Gastrocnemius medialis (tissue), 4 donors: ENCODE measurements at places on chromosomes 5 and 9. TPM values are rescaled to one million over a fixed set of nuclear protein-coding genes. Genes with fewer than 3 reads are reported as not detected.

Gene ARID3C
- total RNA-seq = not detected

Gene TAF11L5
- total RNA-seq = not detected

Gene SCGB3A2
- total RNA-seq = not detected

Gene PRELID1
- total RNA-seq = 35.9 TPM

GRCh38 chr9:134146774-134147493 is 11.1 kb downstream of the WDR5 start:
- no peak for DNase-seq

- no peak for DNase-seq
Observed at GRCh38 chr5:74063346-74063745, 437.4 kb downstream of the ARHGEF28 start.

- DNase-seq = no peak
Observed at GRCh38 chr9:87973730-87974292, 522 bp downstream of the CDK20 start.

DNA sequence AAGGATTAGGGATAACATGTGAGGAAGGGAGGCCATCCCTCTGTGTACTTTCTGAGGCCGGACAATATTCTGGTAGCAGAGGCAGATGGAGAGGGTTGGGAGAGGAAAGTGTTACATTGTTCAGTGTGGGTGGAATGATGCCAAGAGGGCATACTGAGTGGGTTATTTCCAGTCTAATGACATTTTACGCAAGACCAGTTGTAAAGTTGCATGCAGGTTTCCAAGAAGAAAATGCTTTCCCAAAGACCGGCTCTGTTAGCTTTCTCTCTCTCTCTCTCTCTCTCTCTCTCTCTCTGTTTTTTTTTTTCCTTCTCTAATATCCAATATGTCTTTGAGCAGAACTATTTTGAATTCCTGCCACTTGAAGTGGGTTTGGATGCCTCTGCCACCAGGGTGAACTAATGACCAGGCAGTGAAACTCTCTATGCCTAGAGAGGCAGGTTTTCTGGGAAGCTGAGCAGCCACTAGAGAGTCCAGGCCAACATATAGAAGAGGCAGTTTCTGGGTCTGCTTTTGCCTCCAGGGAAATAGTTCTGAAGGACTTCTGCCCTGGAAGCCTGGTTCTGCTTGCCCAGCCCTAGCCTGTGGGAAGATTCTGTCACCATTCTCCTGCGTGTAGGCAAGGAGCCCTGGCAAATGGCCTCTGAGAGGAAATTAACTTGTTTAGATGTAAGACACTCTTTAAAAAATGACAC is 24.4 kb upstream of the ZNF366 start:
- DNase-seq = no peak

GRCh38 chr5:12320331-12320730 is 416.1 kb upstream of the CTNND2 start:
- DNase-seq = no peak

DNA sequence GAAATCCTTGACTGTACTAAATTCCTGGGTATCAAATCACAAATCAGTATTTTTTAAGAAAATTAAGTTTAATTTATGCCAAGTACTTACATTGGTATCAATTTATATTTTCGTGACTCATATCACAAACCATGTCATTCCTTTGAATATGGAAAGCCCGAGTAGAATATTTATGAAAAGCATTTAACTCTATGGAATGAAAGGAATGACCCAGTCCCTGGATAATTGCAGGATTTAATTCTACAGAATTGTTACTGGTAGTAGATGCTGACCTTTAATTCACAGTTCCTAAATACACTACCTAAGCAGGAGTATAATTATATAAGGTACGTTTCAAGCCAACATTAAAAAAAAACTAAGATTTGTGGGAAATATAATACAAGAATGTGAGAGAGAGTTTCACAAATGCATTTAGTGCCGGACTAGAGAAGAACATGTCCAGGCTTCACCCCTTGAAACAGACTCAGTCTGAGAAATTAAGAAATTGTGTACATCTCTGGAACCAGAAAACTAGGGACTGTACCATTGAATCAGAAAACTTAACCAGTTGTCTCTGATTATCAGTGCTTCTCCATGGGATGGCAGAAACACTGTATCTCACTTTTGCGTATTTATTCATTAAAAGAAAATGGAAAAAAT is 28.5 kb upstream of the PLPPR1 start:
- no peak for DNase-seq

DNA sequence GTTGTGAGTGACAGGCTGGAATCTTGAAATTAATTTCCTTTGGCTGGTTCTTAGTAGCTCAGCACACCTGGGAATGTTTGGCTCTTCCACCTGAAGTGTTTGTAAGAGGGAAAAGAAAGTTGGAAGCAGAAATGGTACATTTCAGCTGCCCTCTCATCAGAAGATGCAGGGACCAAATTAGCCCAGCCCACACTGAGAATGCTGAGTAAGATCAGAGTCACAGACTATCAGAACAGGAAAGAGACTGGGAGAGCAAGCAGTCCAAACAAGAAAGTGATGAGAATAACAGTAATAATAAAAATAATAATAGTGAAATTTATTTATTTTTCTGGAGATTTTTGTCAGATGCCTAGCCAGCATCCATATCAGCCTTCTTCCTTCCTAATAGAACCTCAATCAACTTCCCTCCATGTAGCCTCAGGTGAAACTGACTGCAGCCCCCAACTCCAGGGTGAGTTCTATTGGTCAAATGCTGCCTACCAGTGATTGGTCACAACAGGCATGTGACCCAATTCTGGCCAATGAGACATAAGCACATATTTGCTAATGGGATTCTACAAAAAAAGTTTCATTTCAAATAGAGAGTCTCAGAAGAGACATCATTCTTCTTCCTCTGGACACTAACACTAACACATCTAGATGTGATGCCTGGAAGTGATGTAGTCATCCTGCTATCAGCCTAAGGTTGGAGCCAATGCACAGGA is 31.2 kb upstream of the ADRA1B start:
- no peak for DNase-seq

GRCh38 chr5:171667341-171668096 is 118.1 kb upstream of the SMIM23 start:
- DNase-seq = no peak

- DNase-seq = no peak
Observed at GRCh38 chr9:89036383-89036782, 45.1 kb downstream of the S1PR3 start.

GRCh38 chr5:135329913-135330797 is 68.9 kb downstream of the MACROH2A1 start:
- no peak for DNase-seq
